ENCODE measurements at places on chromosomes 3 and 15.
A peak's percentile ranks its signal among the peaks of the same experiment; 100 is the strongest.

- DNase-seq = no peak
Observed at GRCh38 chr3:18307529-18307928, 117.6 kb downstream of the SATB1 start.

DNA sequence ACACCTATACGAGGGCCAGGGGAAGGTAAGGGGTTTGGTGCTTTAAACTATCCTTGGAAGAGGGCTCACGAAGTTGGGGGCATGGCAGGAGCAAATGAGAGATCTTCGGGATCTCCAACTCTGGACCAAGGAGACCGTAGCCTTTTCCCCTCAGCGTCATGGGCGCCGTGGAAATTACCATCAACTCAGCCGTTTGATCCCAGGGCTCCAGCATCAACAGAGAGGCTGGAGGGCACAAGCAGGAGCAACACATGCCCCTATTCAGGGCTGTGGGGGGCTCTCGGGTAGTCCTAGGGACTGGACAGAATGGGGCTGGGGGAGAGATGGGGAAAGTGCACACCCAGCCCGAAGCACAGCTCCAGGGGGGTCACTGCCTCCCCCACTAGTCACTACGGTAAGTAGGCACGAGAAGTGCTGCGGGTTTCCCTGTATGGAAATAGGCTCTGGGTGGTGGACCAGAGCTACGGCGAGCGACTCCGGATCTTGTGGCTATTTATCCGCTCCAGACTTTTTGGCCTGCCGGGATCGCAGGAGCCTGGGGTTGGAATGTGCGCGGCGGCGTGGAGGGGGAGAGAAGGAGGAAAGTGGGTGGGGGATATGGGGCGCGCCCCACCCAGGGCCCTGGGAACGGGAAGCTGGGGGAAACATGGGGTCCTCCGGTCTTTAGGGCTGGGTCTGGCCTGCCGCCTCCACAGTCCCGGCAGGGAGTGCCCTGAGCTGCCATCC is 539 bp upstream of the LAMB2 start:
- peak; percentile 90 for DNase-seq

DNA sequence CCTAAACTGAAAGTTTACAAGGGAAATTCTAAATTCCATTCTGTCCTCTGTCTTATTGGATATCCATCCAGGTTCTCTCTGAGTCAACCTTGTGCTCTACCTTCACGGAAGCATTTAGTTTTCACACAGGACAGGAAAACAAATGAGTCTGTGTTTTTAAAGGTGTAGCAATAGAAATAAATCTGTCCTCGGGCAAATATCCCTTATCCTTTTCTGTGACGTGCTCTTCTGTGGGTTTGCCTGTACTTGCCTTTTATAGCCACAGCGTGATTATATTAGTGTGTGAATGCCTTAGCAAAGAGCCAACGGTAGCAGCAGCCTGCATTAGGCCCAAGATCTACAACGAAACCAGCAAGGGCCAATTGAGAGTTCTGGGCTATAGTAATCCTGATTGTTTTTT is 127.2 kb upstream of the PLSCR5 start:
- no peak for DNase-seq

DNA sequence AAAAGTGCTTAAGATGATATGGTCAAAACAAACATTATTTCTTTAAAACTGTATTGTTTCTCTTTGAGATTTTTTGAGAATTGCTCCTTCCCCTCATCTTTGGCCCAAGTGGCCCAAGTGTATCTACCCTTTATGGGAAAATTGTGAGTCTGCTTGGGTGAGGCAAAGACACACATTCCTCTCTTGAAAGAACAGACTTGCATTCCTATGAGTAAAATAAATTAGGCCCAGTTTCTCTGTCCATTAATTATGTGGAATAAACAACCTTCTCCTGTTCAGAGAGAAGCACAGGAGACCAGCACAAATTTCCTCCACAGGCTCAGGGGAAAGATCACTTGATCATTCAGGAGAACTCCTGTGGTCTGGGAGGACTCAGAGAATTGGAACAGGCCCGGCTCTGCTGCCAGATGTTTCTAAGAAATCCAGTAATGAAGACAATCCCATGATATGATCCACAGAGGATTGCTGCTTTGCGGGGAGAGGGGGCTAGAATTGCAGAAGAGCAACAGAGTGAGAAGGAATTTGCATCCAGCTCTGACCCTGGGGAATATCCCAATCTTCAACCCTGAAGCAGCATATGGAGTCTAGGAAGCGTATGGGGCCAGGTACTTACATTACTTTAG is 53.8 kb upstream of the BOC start:
- no peak for DNase-seq

GRCh38 chr3:154164387-154164786 is 43.2 kb downstream of the ARHGEF26 start:
- peak; percentile 3 for DNase-seq

GRCh38 chr3:126212620-126213378 is 32.4 kb upstream of the ALDH1L1 start:
- peak; percentile 58 for DNase-seq

- peak; percentile 48 for DNase-seq
Observed at GRCh38 chr3:106167728-106168127, 298.9 kb upstream of the CBLB start.

DNA sequence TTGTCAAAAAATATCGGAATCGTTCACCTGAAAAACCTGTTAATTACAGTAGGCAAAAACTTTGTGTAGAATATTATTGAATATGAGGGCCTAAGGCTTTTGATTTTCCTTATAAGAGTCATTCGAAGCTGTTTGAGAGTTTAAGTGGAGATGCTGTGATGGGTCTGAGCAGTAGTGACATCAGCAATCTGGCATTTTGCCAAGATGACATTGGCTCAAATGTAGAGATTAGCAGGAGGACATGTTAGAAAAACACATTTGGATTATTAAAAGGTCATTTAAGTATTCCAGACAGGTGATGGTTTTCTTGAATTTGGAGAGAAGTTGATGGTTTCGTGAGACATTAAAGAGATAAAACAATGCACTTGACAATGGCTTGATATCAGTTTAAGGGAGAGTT is 12.9 kb downstream of the OR5AC2 start:
- DNase-seq = no peak

GRCh38 chr3:141366285-141367037 is 1.8 kb upstream of the ZBTB38 start:
- peak; percentile 99 for DNase-seq

- DNase-seq = no peak
Observed at GRCh38 chr3:19216669-19217337, 68.5 kb downstream of the KCNH8 start.

DNA sequence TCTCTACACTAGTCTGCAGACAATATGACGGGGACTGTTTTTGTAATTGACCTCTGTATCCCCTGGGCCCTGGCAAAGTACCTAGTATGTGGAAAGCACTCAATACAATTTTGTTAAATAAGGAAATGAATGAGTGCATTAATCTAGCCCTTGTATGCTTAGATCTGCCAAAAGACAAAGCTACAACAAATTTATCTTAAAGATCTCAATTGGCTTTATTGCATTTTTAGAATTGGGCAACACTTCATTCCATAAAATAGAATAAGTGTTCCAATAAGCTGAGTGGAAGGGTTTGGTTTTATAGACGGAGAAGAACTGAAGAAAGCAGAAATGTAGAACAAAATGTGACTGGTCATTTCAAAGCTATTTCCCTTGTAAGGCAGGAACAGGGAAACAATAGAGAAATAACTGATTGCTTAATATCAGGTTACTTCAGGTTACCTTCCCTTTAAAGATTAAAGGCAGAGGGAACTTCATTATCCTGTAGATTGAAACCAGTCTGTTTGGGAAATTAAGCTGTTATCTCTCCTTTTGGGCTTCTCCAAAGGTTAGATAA is 108.3 kb upstream of the MME start:
- no peak for DNase-seq

DNA sequence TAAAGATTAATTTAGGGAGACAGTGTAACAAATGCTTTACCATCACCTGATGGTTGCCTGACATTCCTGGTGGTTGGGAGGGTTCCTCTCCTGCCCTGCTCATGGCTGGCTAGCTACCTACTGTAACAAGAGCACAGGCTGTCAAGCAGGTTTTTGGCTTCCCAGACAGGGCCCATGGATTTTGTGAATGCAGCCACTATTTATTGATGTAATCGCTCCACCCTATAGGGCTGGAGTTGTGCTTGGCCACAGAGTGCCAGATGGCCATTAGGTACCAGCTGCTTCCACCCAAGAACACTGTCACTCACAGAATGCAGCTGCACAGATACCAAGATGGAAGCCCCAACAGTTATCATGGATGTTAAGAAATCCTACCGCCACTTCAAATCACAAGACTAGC is 31.0 kb upstream of the KLHL25 start:
- no peak for DNase-seq

GRCh38 chr3:5022966-5023776 is 43.9 kb downstream of the BHLHE40 start:
- DNase-seq = peak; percentile 100

DNA sequence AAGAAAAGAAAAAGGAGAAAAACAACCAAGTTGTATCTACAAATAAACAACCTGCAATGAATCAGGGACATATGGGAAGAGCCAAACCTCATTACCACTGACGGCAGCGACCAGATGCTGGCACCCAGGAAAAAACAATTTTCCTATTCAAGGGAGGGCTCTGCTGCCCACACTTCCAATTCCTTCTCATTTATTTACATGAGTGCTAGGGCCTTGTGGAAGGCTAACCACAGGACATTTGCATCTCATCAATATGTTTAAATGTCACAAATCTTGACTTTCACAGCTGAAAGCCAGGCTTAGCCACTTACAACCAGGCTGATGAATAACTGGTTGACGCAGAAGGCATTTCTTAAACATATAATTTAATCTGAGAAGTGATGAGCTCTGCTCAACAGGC is 36.0 kb downstream of the RFTN1 start:
- peak; percentile 73 for DNase-seq

DNA sequence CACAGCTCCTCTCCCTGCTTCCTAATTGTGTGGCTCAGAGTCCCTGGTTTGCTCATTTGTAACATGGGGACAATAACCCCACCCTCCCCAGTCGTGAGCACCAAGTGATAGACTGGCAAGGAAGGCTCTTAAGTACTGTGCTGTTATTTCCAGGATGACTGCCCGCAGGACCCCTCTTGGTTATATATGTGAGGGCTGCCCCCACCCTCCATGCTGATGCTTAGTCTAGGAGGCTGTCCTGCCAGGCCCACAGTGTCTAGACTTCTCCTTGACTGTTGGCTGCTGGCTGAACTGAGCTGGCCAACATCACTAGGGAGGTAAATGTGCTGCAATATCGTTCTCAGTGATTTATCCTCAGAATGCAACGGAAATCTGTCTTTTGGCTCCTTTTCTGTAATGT is 45.1 kb downstream of the RAB11A start:
- no peak for DNase-seq

DNA sequence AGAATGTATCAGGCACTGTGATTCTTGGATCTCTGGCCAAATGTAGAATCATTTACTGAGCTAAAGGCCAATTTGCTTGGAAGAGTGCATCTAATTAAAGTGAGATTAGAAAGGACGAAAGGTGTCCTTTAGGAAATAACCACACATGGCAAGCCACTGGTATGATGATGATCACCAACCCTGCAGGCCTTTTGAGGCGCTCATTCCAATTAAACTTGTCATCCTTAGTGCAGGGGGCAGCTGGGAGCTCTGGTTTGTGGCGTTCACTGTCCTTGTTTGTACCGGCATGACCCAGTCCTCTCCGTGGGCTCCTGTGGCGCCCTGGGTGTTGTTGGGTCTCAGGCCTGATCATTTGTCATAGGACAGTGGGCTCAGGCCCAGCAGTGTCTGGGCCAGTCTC is 11.0 kb downstream of the LIMD1 start:
- peak; percentile 48 for DNase-seq

- no peak for DNase-seq
Observed at GRCh38 chr3:49518016-49518415, 36.3 kb upstream of the BSN start.

GRCh38 chr3:146129750-146130149 is 31.2 kb downstream of the PLOD2 start:
- DNase-seq = no peak

- no peak for DNase-seq
Observed at GRCh38 chr3:114804099-114804498, 343.0 kb downstream of the ZBTB20 start.

GRCh38 chr3:128133273-128133883 is 9.8 kb upstream of the RUVBL1 start:
- peak; percentile 59 for DNase-seq

Measured in RPMI7951 (cell line).